ENCODE measurements at places on chromosomes 6 and 20.

DNA sequence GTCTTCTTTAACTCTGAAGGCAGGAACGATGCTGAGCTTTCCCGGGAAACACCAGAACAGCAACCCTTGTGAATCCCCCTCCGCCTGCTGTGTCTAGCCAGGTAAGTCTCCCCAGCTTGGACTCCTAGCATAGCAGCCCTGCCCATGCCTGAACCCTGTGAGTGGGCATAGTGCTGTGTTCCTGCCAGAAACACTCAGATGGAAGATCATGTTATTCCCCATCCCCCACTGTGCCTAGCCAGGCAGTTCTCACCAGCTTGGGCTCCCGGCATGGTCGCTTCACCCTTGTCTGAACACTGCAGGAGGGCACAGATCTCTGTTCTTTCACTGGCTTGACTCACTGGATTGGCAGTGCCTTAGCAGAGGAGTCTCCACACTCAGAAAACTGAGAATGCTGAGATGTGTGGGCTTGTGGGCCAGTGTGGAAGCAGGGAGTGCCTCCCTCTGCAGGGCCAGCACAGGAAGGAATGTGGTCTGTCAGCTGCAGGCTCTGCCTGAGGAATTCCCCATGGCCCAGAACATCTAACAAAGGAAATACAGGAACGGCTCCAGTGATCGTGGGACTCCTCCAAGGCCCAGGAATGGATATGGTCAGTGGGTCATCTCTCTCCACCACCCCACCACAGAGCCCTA lies 440.1 kb upstream of the ADGRB3 start:
- DNase-seq, result no peak

DNA sequence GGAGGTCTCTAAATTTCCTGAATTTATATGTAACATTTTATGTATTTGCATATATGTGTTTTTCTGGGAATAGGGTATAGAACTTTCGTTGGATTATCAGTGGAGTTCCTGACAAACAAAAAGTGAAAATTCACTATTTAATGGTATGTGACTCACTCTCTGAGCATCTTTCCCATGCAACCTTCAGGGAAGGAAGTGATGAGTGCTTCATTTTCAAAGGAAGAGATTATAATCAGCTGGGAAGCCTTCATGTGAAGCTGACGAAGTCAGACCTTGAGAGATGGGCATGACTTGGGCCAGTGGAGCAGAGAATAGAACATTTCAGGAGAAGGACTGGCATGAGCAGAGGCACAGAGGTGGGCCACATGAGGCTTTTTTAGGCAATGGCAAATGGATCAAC lies 72.7 kb downstream of the FAXC start:
- no peak for DNase-seq

- DNase-seq, result no peak
Observed at GRCh38 chr6:141607956-141608355, 524.8 kb upstream of the GJE1 start.

DNA sequence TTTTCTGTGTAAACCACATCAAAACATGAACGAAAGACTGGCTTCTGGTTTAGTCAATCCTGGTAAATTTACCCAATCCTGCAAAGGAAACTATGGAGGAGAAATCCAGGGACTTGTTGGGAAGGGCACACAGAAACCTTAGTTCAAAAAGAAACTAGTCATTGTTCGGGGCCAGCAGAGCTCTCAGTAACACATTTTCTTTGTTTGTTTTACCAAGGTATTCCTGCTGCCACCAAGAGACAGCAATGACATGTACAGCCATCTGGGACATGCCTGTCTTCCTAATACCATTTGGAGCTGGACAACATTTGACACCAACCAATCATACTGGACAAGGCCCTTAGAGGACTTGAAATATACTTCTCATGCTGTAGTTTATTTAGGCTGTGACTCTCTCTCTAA lies 8.3 kb downstream of the OARD1 start:
- no peak for DNase-seq

GRCh38 chr20:57038608-57039440 lies 227.6 kb downstream of the BMP7 start:
- no peak for DNase-seq

DNA sequence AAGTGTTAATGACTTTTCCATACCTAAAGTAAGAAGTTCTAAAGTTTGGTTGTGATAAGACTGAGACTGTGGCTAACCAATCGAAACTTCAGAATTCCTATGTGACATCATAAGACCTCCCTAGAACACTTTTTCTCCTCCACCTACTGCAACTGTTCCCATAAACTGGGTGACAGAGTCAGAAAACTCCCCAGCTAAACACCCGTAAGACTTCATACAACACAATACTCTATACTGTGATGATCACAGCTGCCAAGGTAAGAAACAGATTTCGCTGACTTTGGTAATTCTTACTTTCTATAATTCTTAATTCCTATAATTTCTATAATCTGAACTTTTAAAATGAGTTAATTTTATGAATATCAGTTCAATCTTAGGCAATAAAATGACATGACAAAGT lies at the start of gene PLN:
Gene PLN (plus strand): TSS at position 161 of the 400 bp plus-strand sequence. CDS start 10,626 bp downstream, outside the sequence.
- no peak for DNase-seq
